ENCODE measurements at places on chromosomes 6 and 20. TPM values are rescaled to one million over a fixed set of nuclear protein-coding genes. Genes with fewer than 3 reads are reported as not detected.

- DNase-seq, result peak; percentile 49
These were observed 522.2 kb upstream of the JAG1 start for GRCh38 chr20:11195899-11196558.

DNA sequence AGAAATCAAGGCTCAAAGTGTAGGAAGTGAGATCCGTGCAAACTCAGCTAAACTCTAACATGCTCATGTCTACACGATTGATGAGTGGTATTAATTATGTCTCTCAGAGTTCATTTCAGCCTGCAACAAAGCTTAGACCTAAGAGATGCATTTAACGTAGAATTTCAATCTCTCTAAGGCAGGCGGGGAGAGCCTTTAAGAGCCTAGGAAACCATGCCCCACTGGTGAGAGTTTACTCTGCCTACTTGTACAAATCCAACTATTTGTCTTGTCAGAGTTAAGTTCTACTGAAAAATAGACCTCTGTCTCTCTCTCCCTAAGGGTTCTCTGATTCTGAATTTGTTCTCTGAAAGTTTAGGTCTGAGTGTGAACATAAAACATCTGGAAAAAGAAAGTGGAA, 100.9 kb downstream of the SPTLC3 start:
- DNase-seq, result no peak

Gene CCM2L
- total RNA-seq, result not detected

DNA sequence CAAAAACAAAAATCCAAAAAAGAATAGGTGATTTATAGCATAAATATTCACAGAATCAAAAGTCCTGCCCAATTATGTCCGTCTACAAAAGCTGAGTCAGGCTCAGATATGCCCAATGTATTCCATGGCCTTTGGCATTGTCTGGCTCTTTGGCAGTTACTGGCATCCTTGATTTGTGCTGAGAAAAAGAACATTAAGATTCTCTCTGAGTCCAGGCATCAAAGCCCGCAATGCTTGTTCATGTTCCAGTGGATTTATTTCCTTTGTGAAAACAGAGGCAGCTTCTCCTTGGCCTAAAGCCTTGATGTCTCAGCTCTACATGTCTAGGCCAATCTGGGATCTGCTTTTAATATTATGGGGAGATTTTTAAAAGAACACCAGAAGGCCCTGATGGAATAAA, 76.1 kb upstream of the SLC4A11 start:
- no peak for DNase-seq

- peak; percentile 37 for DNase-seq
These were observed 143.7 kb downstream of the CDH26 start for GRCh38 chr20:60101891-60102281.

Gene TAF4
- 6.6 TPM for total RNA-seq

- DNase-seq, result peak; percentile 22
These were observed 381.8 kb downstream of the CENPW start for GRCh38 chr6:126721581-126722160.

GRCh38 chr6:155155787-155156447, 107.9 kb upstream of the CLDN20 start:
- DNase-seq, result no peak

DNA sequence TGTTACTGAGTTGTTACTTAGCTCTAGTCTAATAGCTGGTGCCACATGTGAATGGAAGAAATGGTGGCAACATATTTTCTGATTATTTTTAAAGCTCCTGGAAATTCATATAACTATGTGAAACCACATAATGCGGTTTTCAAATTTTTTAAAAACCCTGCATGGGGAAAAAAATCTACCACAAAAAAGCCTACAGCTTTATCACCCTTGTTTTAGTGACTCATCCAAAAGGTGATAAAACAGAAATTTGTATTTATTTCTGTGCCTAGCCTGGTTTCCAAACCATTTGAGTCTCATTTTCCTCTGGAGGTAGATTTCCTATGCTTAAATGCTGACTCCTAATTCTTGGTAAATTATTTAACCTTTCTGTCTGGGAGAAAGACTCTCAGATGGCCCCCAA, 5.4 kb upstream of the FBXO30 start:
- DNase-seq, result no peak

Gene FARS2
- total RNA-seq, result 21.9 TPM

Gene TINAG
- not detected for total RNA-seq

- no peak for DNase-seq
These were observed 38.3 kb upstream of the HINT3 start for GRCh38 chr6:125918230-125918629.

GRCh38 chr20:62359491-62360121, 7.5 kb downstream of the LAMA5 start:
- peak; percentile 100 for DNase-seq

DNA sequence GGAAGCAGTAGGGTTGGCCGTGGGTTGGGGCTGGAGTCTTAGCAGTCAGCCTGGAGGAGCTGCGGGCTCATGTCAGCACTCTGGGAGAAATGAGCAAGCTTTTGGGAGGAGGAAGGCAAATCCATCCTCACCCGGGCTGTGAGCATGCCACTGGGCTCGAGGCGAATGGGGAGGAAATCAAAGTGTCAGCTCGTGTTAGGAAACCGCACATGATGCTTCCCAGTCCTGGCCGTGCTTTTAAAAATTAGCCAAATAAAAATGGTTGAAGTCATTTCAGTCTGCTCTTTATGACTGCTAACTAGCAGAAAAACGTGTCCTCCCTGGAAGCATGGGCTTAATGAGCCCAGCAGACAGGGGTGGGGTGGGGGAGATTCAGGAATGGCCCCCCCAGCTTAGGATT, 98.1 kb downstream of the NFATC2 start:
- DNase-seq, result no peak

- DNase-seq, result peak; percentile 66
These were observed at the start of gene C6orf118 for GRCh38 chr6:165308926-165309731. TSS of gene C6orf118 (minus strand) at chr6:165309605. CDS start at chr6:165309586, 19 bp downstream.

Gene CLPSL2
- not detected for total RNA-seq

DNA sequence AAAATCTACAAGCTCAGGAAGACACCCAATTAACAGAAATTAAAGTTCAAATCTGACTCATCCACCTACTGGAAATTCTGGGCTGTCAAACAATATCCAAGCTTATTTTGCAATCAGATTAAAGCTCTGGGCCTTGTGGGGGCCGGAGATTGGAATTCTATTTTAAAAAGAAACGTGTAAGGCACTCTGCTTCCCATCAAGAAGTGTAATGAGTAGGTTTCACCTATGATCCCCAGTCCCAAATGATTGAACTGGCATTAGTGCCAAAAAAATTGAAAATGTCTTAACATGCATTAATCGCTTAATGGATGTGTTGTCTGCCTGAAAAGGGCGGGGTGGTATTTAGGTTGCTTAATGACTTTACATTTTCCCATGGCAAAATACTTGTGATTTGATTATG, 542.4 kb upstream of the BTBD3 start:
- DNase-seq, result no peak

- DNase-seq, result peak; percentile 83
These were observed 116.4 kb upstream of the THBS2 start for GRCh38 chr6:169370054-169370453.

DNA sequence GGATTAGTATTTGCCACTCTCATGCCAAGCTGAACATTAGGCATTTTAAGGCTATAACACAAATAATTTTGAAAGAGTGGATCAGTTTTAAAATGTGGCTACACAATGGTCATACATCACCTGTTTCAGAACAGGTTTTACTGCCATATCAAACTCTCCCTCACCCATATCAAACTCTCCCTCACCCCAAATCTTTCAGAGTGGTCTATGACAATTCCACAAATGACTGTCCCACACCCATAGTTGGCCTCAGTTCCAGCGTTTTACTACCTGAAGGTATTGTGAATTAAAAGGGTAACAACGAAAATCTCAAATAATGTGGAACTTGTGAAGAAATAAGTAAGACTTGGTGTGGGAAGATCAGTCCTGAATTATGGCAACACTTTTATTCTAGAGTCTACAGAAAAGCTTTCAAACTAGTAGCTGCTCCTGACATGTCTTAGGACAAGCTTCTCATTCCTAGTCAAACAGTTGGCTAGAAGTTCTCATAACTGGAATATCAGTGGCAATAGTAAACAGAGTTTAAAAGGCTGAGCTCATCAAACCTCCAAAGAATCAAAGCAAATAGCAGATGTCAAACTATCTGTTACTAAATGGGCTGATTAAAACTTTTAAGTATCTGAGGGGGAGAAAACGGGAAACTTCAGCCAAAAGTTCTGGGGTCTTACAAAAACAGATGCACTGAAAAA, 52.4 kb downstream of the MAP3K7 start:
- no peak for DNase-seq

- DNase-seq, result peak; percentile 58
These were observed 680.9 kb downstream of the MAFB start for GRCh38 chr20:40008177-40008576.

DNA sequence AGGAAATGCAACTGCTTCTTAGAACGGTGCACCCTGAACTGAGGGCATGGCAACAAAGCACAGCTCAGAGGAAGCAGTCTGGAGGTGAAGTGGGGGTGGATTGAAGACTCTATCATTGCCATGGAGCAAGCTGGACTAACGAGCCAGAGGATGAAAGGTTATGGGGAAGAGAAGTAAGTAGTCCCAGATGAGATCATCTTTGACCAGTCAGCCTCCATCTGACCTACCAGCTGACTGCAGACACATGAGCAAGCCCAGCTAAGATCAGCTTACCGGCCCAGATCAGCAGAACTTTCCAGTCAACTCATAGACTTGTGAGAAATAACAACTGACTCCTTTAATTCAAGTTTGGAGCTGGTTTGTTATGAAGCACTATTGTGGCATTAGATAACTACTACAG, 9.1 kb upstream of the JAG1 start:
- no peak for DNase-seq

- no peak for DNase-seq
These were observed 195.6 kb upstream of the PMEPA1 start for GRCh38 chr20:57905448-57905847.

DNA sequence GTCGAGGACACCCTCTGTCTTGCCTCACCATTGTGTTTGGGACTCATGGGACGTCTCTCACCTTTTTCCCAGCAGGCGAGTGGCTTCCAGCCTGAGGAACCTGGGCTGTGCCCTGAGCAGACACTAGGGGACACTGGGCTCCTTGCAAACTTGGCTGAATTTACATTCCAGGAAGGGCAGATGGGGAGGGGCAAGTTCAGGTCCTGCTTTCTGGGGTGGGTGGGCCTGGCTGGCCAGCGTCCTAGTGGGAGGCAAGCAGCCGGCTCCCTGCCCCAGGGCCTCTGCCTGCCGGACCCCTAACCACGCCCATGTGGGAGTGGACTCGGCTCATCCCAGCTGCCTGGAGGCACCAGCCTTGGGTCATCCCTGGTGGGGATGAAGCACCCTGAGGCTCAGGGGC, 48.2 kb upstream of the MLN start:
- DNase-seq, result no peak

Gene TOP1
- 18.5 TPM for total RNA-seq

- no peak for DNase-seq
These were observed 7.2 kb downstream of the GTF3C6 start for GRCh38 chr6:110965629-110966229.

DNA sequence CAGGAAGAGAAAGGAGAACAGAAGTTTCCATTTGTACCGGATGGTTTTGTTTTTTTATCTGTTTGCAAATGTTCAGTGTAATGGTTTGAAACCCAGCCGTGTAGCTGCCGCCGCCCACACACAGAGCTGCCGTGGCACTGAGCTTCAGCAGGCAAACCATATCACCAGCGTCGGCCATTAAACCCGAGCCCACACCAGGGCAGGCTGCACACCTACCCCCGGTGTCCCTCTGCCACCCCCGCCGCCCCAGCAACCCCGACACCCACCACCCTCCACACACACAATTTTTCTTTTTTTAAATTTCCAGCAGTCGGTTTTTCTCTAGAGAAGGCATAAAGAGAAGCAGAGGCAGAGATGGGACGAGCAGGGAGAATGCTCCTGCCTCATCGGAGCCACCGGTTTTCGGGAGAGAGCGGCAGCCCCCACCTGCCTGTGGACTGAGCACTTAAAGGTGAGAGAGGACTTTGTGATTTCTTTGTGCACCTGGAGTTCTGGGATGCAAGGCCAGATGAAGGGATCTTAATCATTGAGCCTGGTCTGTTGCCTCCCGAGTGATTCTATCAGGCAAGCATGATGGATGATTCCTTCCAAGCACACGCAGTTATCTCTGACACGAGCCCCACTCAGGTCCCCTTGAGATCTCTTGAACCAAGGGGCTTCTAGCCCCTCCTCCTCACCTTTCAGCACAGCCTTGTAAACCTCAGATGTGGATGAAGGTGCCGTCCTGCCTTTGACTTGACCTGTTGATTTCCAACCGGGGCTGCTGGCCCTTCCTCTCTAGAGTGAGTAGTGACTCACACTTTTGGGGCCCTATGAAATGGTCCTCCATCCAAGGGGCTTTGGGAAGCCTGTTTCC, 17.5 kb upstream of the ZNF831 start:
- no peak for DNase-seq
